ENCODE measurements at places on chromosomes 3 and 15. TPM values are rescaled to one million over a fixed set of nuclear protein-coding genes. Genes with fewer than 3 reads are reported as not detected.

Gene PLXND1
- 96.4 TPM for total RNA-seq

Gene CCR8
- total RNA-seq = not detected

Gene C3orf20
- 0.06 TPM for total RNA-seq

Gene FRMD4B
- 1.4 TPM for total RNA-seq

Gene ACKR2
- total RNA-seq = not detected
